ENCODE measurements at places on chromosomes 11 and 22.

GRCh38 chr11:30422447-30423278 is 99.8 kb downstream of the ARL14EP start:
- no peak for DNase-seq

DNA sequence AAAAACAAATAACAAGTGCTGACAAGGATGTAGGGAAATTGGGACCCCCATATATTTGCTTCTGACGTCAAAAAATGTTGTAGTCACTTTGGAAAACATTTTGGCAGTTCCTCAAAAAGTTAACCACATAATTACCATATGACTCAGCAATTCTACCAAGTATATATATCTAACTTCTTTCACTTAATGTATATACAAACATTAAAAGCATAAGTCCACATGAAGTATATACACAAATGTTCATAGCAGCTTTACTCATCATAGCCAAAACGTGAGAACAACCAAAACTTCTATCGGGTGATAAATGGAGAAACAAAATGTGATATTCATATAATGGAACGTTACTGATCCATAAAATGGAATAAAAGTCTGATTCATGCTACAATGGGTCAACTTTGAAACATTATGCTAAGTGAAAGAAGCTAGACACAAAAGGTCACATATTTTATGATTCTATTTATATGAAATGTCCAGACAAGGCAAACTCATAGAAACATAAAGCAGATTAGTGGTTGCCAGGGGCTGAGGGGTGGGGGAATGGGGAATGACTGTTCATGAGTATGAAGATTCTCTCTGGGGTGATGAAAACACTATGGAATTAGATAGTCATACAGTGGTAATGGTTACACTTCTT is 48.7 kb upstream of the TEAD1 start:
- DNase-seq, result no peak

GRCh38 chr22:36104988-36105387 is 55.6 kb downstream of the APOL3 start:
- no peak for DNase-seq

GRCh38 chr11:12496181-12497025 is 119.0 kb downstream of the PARVA start:
- DNase-seq, result peak; percentile 10

GRCh38 chr11:36023922-36024321 is 80.1 kb downstream of the LDLRAD3 start:
- no peak for DNase-seq

DNA sequence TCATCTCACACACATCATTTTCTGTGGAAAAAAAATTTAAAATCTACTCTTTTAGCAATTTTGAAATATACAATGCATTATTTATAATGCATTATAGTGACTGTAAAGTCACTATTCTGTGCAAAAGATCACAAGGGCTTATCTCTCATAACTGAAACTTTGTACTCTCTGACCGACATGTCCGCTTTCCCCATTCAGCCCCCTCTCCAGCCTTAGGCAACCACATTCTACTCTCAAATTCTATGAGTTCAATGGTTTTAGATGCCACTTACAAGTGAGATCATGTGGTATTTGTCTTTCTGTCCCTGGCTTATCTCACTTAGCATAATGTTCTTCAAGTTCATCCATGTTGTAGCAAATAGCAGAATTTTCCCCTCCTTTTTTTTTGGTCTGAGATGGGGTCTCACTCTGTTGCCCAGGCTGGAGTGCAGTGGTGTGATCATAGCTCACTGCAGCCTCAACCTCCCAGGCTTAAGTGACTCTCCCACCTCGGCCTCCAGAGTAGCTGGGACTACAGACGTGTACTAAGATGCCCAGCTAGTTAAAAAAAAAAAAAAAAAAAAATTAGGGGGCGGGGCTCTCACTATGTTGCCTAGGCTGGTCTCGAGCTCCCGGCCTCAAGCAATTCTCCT is 44.5 kb downstream of the SYN3 start:
- no peak for DNase-seq

GRCh38 chr11:45881708-45882368 is 3.6 kb upstream of the MAPK8IP1 start:
- DNase-seq, result no peak

- DNase-seq, result no peak
These were observed 27.2 kb downstream of the EIF3M start for GRCh38 chr11:32610797-32611352.

- DNase-seq, result no peak
These were observed 14.0 kb downstream of the GRIK4 start for GRCh38 chr11:120525261-120526171.

DNA sequence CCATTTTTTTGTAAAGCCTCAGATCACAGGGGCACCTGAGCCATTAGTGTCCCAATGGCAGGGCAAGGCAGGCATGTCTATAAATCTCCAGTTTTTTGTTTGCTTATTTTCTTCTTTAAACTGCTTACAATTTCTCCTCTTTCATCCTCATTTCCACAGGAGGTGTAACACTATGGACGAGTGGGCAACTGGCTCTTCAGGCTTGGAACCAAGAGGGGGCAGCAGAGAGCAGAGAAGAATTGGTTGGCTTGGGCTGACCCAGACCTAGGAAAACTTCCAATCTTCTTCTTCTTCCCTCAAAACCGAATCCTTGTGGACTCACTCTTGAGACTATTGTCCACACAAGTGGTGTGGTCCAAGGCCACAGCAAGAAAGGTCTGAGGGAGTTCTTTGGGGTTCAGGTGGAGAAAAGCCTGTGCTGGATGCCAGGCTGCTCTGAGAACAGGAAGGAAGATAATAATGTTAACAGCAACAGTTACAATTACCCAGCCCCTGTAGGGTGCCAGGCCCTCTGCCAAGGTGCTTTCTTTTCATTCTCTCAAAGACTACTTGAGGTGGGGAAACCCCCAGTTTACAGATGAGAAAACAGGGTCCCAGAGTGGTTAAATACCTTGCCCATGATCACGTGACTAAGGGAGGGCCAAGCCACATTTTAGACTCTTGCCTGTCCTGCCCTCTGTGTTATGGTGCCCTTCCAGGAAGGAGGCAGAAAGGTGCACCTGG is 70.7 kb upstream of the E2F8 start:
- DNase-seq, result peak; percentile 56
